ENCODE measurements at places on chromosomes 12 and 14.

DNA sequence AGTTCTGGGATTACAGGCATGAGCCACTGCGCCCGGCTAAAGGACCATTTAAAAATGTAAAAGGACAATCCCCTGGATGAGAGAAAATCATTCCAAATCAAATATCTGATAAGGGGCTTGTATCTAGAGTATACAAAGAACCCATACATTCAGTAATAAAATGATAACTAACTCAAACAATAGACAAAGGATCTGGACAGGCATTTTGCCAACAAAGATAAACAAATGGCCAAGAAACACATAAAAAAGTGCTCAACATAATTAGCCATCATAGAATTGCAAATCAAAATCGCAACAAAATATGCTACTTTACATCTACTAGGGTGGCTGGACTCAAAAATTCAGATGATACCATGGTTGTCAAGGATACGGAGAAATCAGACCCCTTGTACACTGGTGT lies 8.5 kb upstream of the BICD1 start:
- no peak overlapping the region for H3K27ac ChIP-seq
- no peaks in the 10 kb centered on the region for H3K27me3 ChIP-seq
- H3K4me1 ChIP-seq, result no peaks in the 10 kb centered on the region
- no peaks in the 10 kb centered on the region for H3K36me3 ChIP-seq

GRCh38 chr14:26598081-26598671 lies 343 bp upstream of the NOVA1 start:
- peak overlapping the region; percentile 95 for H3K27ac ChIP-seq
- H3K4me1 ChIP-seq, result peaks cover 21% of the 10 kb centered on the region
- peak; percentile 95 for DNase-seq
- H3K36me3 ChIP-seq, result no peaks in the 10 kb centered on the region
- peak overlapping the region; percentile 69 for H3K4me3 ChIP-seq

GRCh38 chr12:34119366-34119765 lies 97.1 kb downstream of the ALG10 start:
- H3K36me3 ChIP-seq, result no peaks in the 10 kb centered on the region
- H3K27me3 ChIP-seq, result no peaks in the 10 kb centered on the region
- H3K4me3 ChIP-seq, result no peak overlapping the region
- no peak overlapping the region for H3K27ac ChIP-seq

DNA sequence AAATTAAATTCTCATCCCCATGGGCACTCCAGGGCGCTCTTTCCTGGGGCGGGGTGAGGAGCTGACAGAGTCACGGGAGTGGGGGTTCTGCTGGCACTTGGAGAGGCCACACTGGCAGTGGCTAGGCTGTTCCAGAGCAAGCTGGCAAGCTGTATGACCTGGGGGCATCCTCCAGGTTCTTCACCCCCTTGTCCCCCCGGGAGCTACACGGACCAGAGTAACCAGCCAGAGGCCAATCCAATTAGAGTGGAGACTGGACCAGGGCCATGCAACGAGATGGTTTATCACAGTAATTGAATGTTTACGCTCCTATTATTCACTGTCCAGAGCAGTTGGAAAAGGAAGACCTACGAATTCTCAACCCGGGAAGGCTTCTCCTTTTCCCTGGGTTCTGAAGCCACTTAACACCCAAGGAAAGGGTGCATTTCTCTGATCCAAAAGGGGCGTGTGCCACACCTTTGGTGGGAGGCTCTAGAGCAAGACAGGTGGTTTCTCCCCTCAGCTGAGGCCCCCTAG lies 43.8 kb upstream of the PNMA1 start:
- no peaks in the 10 kb centered on the region for H3K36me3 ChIP-seq
- no peaks in the 10 kb centered on the region for H3K27me3 ChIP-seq
- peaks cover 91% of the 10 kb centered on the region for H3K4me1 ChIP-seq
- DNase-seq, result no peak
- H3K27ac ChIP-seq, result peak overlapping the region; percentile 100

DNA sequence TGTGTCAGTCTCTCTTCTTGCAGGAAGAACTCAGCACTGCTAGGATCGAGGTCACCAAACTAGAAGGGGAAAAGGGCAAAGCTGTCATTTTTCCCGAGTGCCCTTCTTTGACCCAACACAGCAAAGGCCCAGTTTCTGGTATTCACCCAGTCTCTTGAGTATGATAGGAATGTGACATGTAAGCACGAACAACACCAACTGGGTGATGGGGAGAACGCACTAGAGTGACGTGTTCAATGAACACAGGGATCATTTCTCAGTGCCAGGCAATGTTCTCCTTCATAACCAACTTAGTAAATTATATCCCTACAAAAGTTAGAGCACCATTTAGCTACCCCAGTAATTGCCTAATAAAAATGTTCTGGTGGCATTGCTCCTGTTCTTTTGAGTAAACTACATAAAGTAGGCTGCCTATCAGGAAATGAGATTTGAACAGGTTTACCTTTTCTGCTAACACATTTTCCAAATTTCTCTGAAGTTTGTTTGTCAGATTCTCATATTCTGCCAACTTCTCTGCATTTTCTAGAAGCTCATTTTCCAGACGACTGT lies 64.5 kb downstream of the NIN start:
- no peaks in the 10 kb centered on the region for H3K27me3 ChIP-seq
- DNase-seq, result no peak
- no peak overlapping the region for H3K4me3 ChIP-seq
- H3K4me1 ChIP-seq, result no peaks in the 10 kb centered on the region
- H3K27ac ChIP-seq, result no peak overlapping the region

Data from esophagus muscularis mucosa (tissue), 4 donors.